C1 segment of cervical spinal cord (tissue), 14 donors: ENCODE measurements at places on chromosomes 6 and 20.

- DNase-seq = no peak
Measured at GRCh38 chr6:1760876-1761275, 151.2 kb downstream of the FOXC1 start.

DNA sequence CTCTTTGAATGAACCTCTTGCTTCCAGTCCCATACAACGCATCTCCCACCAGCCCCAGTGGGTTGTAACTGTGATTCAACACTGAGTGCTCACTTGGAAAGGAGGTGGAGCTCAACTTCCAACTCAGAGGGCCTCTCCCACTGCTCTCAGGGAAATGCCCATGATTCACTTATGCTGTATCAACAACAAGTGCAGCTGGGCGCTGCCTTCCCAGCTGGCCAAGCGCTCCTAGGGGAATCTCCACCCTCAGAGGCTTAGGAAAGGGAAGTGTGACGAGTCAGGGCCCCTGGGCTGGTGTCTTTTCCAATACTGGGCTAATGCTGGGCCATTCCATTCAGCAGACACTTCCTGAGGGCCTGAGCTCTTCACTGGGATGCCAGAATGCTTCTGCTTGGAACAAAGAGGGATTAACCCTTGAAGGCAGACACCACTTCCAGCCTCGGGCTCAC is 8.1 kb upstream of the OCSTAMP start:
- DNase-seq = no peak

GRCh38 chr6:2680264-2680922 is 70.3 kb downstream of the MYLK4 start:
- no peak for DNase-seq

GRCh38 chr6:169341706-169342105 is 88.1 kb upstream of the THBS2 start:
- no peak for DNase-seq

DNA sequence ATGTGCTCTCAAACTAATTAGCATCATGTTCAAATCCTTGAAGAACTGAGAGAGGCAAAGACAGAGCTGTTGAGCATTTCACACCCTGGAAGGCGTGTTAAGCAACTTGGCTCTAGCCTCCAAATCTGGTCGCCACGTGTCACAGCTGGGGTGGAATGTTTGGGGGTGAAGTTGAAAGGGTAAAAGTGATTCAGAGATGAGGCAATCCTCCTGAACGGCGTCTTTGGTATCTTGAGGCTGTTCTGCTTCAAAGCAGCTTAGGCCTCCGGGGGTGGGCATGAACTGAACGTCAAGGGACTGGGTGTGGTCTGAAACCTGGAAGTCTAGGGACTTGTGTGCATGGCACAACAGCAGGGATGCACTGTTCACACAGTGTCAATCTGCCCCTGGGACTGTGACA is 62.3 kb downstream of the TRAM2 start:
- no peak for DNase-seq

DNA sequence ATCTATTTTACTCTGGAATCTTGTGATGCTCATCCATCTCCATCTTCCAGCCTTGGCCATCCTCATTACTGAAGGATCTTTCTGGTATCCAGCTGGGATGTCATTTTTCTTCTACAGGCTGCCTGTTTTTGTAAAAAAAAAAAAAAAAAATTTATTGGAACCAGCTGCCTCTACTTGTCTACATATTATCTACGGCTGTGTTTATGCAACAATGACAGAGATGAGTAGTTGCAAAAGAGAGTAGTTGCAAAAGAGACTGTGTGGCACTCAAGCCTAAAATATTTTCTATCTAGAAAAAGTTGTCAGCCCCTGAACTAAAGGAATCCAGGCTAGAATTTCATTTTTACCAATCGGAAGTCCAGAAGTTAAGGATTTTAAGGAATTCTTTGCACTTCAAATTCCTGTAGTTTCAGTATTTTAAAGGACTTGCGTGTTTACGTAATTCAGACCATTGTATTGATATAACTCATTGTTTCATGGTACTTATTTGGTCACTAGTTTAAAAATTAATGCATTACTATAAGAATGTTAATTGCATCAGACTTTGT is 38.6 kb upstream of the PLCG1 start:
- no peak for DNase-seq

GRCh38 chr6:109053336-109053735 is 41.3 kb downstream of the SESN1 start:
- DNase-seq = no peak

DNA sequence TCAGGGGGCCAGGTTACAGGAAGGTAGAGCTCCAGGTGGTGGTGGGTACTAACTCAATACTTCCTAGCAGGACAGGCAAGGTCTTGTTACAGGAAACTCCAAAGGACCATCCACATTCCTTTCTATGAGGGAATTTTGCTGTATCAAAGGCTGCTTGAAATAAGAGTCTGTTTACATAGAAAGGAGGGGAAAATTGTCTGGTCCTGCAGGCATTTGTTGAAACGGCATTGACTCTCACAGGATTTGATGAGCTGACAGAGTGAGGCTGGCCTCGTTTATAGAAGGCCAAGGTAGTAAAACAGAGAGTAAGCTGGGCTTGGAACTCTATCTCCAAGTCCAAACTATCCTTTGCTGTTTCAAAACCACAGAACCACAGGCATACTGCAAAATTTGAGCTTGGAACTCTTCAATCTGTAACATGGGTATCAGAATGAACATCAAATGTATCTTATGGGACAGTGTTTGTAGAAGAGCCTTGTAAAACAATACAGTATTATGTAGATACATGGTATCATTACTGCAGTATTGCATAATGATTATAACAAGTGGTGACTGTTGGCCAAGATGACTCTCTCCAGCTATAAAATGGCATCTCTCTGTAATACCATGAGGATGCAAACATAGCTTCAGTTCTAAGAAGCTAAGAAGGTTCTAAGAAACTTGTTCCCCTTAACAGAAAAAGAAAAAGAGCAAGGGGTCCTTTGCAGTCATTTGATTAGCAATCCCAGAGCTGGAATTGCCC is 61.5 kb downstream of the TRAM2 start:
- DNase-seq = no peak

GRCh38 chr20:17543531-17544131 is 12.5 kb upstream of the BFSP1 start:
- no peak for DNase-seq

GRCh38 chr6:145315982-145316600 is 419.2 kb downstream of the EPM2A start:
- DNase-seq = no peak
